T-helper 2 cell treated with Interferon-gamma antibody and Interleukin-4, amounts not matched to agents 5 μg/mL and 100 μg/mL, for 36 hours (primary cell): ENCODE measurements at places on chromosomes 4 and X.

- no peak for DNase-seq
Observed at GRCh38 chr4:83905952-83906351, 370.0 kb downstream of the GPAT3 start.

GRCh38 chr4:2269206-2269531, 7.3 kb upstream of the MXD4 start:
- no peak for DNase-seq

DNA sequence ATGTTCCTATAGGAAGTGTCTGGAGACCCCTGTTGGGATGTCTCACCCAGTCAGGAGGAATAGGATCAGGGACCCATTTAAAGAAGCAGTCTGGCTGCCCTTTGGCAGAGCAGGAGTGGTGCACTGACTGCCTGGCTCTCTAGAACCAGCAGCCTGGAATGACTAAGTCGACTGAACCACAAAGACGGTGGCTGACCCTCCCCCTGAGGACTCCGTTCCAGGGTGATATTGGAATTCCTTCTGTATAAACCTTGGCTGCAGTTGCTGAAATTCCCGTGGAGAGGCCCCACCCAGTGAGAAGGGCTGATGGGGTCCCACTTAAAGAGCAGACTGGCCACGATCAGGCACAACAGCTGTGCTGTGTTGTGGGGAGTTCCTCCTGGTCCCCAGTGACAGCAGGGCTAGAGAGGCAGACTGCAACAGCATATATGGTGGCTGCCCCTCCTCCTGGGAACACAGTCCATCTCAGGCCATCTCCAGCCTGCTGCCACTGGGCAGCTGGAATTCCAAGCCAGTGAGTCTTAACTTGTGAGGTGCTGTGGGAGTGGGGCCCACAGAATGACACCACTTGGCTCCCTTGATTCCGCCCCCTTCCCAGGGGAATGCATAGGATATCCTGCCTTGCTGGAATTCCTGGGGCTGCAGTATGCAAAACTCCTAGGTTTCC, 41.8 kb upstream of the RLIM start:
- DNase-seq, result no peak

DNA sequence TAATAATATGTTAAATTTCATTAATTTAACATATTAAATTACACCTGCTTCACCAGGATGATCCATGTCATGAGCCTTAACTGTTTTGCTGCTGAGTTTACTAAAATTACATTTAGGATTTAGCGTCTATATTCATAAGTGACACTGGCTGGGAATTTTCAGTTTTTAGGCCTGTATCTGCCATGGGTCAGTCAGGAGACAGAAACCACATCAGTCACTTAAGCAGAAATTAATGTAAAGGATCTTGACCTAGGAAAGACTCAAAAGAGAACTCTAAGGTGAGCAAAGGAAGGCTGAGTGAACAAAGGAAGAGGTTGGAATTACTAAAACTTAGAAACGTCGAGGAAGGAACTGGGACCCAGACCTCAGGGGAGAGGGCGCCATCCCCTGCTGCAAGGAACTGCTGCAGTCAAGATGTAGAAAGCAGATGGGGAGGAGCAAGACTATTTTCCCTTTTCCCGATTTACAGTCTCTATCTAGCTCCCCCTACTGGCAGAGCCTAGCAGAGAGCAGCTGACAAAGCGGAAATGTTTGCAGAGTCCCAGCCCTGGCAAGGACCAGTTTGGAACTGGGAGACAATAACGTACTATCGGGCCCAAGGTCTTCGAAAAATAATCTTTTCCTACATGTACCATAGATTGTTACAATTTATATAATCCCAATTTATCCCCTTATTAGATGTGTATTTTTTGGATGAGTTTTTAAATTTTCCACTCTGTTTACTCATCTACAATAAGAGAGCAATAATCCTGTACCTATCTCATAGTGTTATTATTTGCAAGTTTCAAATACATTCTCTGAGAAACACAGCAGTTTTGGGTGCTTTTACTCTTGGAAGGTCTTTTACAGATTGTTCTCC, 22.6 kb upstream of the RBBP7 start:
- DNase-seq, result peak; percentile 37

DNA sequence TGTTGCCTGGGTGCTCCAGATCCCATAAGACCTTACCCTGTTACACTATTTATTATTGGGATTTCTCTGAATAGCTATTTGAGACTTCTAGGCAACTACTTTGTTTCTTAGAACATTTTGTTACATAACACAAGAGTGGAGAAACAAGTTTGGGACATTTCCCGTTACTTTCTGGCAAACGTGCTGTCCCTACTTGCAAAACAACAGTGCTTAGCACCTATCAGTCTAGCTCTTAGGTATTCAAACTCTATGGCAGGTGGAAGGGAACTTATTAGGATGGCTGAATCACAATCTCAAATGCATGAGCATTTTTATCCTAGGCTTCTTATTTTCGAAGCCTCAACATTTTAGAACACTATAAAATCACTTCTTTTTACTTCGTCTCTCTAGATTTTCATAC, 613.6 kb downstream of the DMD start:
- no peak for DNase-seq

GRCh38 chr4:19592391-19592790, 659.3 kb upstream of the SLIT2 start:
- no peak for DNase-seq
